Activated CD4-positive, alpha-beta T cell treated with anti-CD3 and anti-CD28 coated beads, Interleukin-2, amount 50 U/mL, for 1 hour (primary cell): ENCODE measurements at places on chromosomes 6 and 20.

GRCh38 chr20:17395729-17396128 is 135.4 kb downstream of the BFSP1 start:
- DNase-seq, result no peak

- DNase-seq, result no peak
Observed at GRCh38 chr6:16999491-17000436, 102.1 kb upstream of the STMND1 start.

DNA sequence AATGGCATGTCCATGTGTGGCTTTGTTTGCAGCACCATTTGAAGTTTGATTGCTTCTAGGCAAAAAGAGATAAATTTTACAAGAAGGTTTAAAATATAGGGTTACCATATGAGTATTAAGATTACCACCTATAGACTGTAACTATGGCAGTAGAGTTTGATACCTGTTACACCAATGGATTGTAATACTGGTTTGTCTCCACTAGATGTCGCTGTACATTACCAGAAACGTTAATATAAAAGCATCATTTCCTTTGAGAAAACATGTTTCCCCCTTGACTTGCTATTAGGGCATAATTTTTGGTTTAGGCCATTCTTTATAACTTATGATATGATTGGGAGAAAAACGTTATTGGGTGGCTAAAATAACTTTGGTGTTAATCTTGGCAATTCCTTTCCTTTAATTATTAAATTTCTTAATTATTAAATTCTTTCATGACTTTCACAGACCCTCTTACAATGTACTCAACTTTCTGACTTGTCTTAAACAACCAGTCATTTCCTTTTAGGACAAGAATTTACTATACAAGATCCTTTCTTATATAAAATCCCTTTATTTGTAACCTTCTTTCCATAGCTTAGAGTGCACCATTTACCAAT is 42.8 kb downstream of the HLA-DPB1 start:
- DNase-seq, result no peak

- DNase-seq, result no peak
Observed at GRCh38 chr6:149362289-149362688, 37.8 kb upstream of the SUMO4 start.

DNA sequence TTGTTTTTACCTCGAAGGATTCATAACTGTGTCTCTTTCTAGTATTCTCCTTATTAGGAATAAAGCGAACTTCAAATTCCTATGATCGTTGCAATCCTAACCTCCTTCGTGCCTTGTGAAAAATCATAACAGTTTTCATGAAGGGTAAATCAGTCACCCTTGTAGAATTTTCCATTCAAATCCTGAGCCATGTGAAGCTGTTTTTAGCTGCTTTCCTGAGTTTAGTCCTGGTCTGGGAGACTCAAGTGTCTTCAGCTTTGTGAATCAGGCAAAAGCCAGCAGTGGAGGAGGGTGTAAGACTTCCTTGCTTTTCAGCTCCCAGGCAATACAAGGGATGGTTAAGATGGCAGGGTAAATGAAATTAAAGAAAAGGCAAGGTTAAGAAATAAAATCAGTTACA is 24.3 kb downstream of the GCNT2 start:
- DNase-seq, result no peak
